ENCODE measurements at places on chromosomes 11 and 22.
A peak's percentile ranks its signal among the peaks of the same experiment; 100 is the strongest.

DNA sequence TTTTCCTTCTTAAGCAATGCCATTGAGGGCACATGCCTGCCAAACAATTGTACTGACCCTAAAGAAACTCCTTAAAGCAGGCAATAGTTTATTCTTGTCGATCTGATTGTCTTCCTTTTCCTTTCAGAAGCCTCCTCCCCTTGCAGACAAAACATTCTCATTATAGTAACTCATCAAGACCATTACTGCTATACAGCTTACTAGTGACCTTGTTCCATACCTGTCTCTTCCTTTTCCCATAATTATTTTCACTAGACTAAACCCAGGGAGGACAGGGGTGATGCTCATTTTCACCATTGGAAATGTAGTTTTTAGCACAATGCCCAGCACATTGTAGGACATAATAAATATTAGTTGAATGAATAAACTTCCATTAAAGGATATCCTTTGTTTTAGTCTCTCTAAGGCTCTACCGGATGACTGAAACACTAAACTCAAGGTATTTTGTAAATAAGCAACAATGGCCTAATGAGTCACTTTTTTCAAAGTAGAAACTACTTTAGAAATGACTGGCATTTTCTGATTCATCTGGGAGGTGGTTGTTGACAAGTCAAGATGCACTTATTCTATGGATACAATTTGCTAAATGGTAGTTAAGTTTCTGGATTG lies 9.3 kb upstream of the MSANTD4 start:
- H3K36me3 ChIP-seq: no peaks in the 10 kb centered on the region
- H3K27me3 ChIP-seq: no peaks in the 10 kb centered on the region
- no peak for DNase-seq
- H3K4me3 ChIP-seq: no peak overlapping the region

GRCh38 chr11:14237444-14237961 lies 121.5 kb downstream of the RRAS2 start:
- no peak overlapping the region for H3K4me3 ChIP-seq
- no peaks in the 10 kb centered on the region for H3K27me3 ChIP-seq
- no peaks in the 10 kb centered on the region for H3K36me3 ChIP-seq
- no peak for DNase-seq
- no peaks in the 10 kb centered on the region for H3K4me1 ChIP-seq

DNA sequence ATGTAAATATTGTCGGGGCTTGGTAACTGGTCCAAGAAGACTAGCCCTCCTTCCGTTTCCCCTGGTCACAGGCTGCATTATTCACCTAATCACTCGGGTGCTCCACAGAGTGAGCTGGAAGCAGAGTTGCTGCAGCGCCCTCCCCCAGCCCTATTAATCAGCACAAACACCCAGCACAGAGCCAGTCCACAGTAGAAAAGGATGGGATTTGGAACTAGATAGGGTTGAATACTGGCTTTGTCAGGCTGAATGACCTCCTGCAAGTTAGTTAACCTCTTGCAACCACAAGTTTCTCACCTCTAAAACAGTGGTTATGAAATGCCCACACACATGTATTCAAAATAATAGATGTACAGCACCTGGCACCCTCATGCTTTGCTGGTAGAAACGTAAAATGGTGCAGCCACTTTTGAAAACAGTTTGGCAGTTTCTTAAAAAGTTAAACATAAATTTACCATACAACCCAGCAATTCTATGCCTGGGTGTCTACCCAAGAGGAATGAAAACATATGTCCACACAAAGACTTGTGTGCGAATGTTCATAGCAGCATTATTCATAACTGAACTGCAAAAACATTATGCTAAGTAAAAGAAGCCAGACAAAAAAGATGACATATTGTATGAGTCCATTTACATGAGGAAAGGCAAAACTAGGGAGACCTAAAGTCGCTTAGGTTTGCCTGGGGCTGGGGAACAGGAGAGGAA lies 31.7 kb upstream of the APLP2 start:
- H3K36me3 ChIP-seq: no peaks in the 10 kb centered on the region
- peak; percentile 51 for DNase-seq
- no peak overlapping the region for H3K4me3 ChIP-seq
- H3K27me3 ChIP-seq: no peaks in the 10 kb centered on the region

- no peak for DNase-seq
- H3K27me3 ChIP-seq: no peaks in the 10 kb centered on the region
- H3K36me3 ChIP-seq: peaks cover 25% of the 10 kb centered on the region
- no peak overlapping the region for H3K27ac ChIP-seq
Observed at GRCh38 chr11:10310301-10310841, 5.5 kb downstream of the ADM start.

- H3K4me1 ChIP-seq: no peaks in the 10 kb centered on the region
- H3K4me3 ChIP-seq: no peak overlapping the region
- H3K27me3 ChIP-seq: no peaks in the 10 kb centered on the region
- no peak for DNase-seq
- H3K36me3 ChIP-seq: no peaks in the 10 kb centered on the region
- no peak overlapping the region for H3K27ac ChIP-seq
Observed at GRCh38 chr22:48887394-48888332, 940.0 kb downstream of the BRD1 start.

DNA sequence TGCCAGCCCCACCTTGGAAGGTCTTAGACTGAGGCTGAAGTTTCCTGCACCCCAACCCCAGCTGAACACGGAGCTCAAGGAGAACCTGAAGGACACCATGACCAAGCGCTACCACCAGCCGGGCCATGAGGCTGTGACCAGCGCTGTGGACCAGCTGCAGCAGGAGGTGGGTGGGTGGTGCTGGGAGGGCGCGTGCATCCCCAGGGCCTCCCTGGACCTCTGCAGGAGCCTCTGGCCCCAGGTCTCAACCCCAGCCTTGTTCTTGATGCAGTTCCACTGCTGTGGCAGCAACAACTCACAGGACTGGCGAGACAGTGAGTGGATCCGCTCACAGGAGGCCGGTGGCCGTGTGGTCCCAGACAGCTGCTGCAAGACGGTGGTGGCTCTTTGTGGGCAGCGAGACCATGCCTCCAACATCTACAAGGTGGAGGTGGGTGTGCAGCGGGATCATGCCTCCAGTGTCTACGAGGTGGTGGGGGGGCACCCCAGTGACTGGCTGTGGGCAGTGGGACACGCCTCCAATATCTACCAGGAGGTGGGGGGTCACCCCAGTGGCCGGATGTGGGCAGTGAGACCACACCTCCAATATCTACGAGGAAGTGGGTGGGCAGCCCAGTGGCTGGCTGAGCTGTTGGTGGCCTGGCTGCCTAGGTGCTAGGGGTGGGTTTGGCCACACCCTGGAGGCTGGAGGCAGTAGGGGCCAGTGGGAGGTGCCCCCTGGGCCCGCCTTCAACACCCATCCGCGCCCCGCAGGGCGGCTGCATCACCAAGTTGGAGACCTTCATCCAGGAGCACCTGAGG lies 4.6 kb downstream of the CD151 start:
- H3K27me3 ChIP-seq: no peaks in the 10 kb centered on the region
- H3K4me1 ChIP-seq: no peaks in the 10 kb centered on the region
- peaks cover 52% of the 10 kb centered on the region for H3K36me3 ChIP-seq
- no peak overlapping the region for H3K27ac ChIP-seq
- H3K4me3 ChIP-seq: no peak overlapping the region
